ENCODE measurements at places on chromosomes 5 and 9.

DNA sequence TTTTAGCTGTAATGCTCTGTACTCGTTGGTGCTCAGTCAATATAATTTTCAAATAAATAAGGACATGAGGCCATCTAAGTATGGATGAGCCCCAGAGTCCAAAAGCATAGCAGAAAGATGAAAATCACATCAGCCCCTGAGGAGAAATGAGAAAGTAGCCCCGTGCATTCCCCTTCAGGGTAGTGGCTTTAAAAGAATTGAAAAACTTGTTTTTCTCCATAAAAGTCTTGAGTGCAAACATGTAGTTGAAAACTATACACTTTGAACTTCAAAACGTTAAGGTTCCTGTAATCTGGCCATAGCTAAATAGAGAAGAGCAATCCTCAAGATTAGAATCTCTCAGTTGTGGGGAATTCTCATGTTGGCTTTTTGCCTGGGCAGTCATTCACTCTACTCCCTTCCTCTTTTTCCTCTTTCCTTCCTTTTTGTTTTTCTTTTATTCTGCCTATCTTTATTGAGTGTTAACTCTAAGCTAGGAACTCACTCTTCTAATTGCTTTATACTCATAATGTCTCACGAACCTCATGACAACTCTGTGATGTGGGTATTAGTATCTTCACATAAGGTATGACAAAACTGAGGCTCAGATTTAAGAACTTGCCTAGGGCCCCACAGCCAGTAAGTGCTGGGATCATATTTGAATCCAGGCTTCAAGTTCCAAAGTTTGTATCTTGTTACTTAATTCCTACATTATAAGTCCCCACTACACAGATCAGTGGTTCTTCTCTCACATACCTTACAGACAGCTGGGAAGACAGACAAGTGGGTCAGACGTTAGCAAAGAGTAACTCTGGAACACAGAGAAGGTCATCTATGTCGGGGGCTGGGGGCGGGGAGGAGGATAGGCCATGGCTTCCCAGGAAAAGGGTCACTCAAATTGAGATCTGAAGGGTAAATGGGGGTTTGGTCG lies 46.4 kb upstream of the ABCA1 start:
- no peak for DNase-seq

DNA sequence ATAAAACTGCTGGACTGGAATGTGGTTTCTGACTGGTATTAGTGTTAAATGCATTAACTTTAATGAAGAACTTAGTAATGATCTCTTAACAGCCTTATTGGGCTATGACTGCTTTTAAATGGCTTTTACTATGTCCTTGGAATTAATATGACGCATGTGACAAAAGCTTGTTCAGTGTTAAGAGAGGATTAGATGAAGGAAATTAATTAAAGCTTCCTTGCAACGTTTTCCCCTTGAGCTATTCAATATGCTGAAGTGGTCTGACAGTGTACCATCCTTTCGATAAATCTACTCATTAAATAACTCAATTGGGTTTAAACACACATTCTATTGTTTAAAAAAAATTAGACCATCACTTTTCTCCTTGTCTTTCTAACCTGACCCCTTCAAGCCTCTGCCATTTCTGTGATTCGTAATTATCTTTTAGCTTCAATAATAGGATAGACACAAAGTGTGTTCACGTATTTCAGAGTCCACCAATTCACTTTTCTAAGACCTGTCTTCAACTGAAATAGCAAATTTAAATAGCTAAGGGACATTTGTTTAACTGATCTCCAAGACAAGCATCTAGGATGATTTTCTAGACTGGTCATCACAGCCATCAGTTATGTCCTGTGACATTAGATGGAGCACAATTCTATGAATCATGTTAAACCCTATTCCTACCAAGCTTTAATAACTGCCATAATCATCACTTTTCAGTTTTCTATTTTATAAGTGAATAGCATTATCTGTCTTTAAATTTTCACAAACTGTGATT lies 1258.0 kb upstream of the CDH9 start:
- no peak for DNase-seq

- no peak for DNase-seq
Measured at GRCh38 chr5:18216729-18217128, 582.5 kb downstream of the TAF11L14 start.

GRCh38 chr5:120326651-120327050 lies 137.4 kb upstream of the PRR16 start:
- no peak for DNase-seq
